Fibroblast of villous mesenchyme (primary cell): ENCODE measurements at places on chromosomes 6 and 20.

DNA sequence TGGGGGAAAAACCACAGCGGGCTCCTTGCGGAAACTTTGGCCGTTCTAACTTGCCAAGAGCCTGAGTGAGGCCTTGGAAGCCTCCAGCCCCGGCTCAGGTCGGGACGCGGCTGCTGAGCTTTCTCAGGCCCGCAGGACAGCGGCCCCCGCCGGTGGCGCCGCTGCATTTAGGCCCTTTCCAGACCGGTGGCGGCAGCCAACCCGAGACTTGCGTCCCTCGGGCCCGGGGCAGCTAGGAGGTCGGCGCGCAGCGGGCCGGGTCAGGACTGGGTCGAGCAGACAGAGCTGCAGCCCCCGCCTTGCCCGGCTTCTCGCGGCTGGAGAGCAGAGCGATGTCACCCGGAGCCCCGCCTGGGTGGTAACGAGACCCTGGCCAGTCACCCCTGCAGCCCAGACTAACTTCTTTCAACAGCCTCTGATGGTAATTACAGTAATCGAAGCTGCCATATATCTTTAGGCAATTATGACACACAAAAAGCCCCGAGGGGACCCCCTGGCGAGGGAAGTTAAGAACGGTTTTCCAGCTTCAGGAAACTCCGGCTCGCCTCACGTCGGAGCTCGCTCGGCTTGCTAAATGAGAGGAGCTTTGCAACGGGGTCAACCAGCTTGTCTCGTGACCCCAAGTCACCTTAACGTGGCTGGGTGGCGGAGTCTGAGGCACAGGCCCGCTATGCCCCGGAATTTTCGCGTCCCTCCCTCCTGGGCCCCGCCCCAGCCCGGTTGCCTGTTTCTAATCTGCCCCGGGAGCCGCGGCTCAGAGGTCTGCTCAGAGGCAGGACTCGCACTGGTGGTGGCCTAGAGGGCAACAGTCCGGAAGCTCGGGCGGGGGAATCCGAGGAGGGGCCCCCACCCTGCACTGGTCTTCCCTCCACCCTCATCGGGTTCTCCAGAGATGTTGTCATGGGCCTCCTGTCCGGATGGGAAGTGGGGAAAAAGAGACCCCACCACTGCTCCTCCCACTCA is 3.0 kb downstream of the NR2E1 start:
- peak; percentile 13 for DNase-seq

DNA sequence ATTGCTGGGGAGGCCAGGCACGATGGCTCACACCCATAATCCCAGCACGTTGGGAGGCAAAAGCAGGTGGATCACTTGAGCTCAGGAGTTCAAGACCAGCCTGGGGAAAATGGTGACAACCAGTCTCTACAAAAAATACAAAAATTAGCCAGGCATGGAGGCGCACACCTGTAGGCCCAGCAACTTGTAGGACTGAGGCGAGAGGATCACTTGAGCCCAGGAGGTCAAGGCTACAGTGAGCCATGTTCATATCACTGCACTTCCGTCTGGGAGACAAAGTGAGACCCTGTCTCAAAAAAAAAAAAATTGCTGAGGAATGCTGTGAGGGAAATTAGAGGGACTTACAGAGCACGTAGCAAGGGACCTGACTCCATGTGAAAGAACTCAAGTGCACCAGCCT is 40.8 kb upstream of the ID1 start:
- no peak for DNase-seq

- peak; percentile 74 for DNase-seq
Observed at GRCh38 chr6:148617530-148617929, 129.3 kb upstream of the UST start.

GRCh38 chr20:3825526-3825925 is 5.2 kb downstream of the AP5S1 start:
- DNase-seq: no peak
